ENCODE measurements at places on chromosomes 4 and X.

DNA sequence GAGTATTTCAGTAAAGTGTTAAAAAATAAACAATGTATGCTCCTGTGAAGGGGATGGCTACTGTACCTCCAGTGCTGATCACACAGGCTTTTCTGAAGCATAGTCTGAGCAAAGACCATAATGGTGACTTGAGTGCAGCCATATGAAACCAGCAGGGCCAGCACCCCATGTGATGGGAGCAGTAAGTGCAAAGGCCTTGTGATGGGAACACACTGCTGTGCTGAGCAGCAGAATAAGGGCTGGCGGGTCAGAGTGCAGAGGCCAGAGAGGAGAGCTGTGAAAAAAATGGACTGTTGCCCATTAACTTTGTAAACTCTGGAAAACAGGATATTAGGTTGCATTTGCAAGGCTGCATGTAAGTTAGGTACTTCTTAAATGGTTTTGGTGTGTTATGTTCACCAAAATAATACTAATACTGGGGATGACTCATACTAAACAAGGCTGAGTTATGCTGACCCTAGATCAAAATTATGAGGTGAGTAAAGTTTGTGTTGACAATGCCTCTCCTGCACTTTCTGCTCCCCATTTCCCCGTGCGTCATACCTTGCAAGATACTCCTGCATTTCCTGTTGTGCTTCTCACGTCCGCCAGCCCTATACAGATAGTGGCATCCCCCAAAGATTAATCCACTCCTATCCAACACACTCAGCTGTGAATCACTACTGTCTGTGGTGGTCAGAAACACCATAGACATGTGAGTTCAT is 67.0 kb upstream of the FAM9A start:
- DNase-seq: no peak

GRCh38 chr4:102493794-102494193 is 7.4 kb upstream of the NFKB1 start:
- no peak for DNase-seq

- DNase-seq: no peak
Measured at GRCh38 chr4:86496094-86497080, 97.7 kb upstream of the PTPN13 start.

- no peak for DNase-seq
Measured at GRCh38 chr4:18635531-18635930, 614.0 kb upstream of the LCORL start.

DNA sequence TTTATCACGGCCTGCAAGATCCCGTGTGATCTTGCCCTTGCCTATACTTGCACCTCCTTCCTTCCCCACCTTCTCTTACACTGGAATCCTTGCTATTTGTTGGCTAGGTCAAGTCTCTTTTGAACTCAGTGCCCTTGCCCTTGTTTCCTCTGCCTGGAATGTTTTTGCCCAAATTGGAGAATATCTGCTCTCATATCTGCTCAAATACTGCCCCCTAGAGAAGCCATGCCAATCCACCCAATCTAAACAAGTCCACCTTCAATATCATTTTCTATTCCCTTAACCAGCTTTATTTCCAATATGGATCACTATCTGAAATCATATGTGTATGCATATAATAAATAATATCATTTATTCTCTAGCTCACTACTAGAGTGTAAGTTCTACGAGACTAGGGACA is 1044.2 kb upstream of the FTHL17 start:
- no peak for DNase-seq

DNA sequence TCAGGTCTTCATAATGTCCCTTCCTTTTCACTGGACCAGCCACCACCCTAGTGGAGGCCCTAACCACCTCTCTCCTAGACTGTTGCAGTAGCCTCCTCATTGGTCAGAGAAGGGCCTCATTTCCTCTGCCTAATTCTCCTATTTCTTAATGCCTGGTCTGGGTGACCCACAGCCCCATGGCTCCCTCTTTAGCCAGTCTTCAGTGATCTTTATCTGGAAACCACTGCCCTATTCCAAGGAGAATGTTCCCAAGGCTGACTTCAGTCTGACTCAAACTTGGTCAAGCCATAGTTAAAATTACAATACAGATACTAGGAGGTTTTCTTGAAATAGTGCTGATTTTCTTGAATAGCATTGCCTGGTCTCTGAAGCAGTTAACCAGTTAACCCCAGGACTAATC is 53.6 kb upstream of the PRPS1 start:
- no peak for DNase-seq

DNA sequence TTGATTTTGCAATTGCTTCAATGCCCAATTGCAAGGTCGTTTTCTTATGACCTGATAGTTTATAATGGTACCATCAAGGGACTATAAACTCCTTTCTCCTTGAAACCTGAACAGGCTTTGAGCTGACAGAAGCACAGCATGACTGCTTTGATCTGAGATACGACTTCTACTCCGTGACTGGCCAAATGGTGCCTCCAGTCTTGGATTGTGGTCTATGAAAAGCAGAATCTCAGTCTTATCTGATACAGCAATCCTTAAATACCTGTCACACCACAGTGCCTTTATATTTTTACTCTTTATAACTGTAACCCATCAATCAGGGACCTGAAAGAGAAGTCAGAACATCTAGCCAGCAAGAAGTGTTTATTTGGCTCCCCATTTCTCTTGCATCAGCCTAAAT is 93.1 kb downstream of the DOCK11 start:
- DNase-seq: no peak

GRCh38 chrX:729583-730409 is 99.2 kb downstream of the SHOX start:
- DNase-seq: no peak

GRCh38 chr4:155667222-155667567 is 547 bp downstream of the GUCY1A1 start:
- DNase-seq: no peak

GRCh38 chr4:39881789-39882188 is 95.9 kb downstream of the PDS5A start:
- no peak for DNase-seq

DNA sequence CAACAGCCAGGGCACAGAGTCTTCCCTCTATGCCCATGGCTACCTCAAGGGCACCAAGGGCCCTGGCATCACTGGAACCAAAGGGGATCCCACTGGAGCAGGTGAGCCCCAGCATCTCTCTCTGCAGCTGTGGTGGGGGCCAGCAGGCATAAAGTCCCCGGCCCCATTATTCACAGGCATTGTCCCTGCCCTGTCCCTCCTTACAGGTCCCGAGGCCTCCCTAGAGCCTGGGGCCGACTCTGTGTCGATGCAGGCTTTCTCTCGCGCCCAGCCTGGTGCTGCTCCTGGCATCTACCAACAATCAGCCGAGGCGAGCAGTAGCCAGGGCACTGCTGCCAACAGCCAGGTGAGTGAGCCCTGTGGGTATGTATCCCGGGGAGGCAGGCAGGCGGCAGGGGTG is 12.3 kb upstream of the UBA1 start:
- DNase-seq: no peak

GRCh38 chrX:11461201-11462001 is 168.2 kb downstream of the AMELX start:
- DNase-seq: no peak

DNA sequence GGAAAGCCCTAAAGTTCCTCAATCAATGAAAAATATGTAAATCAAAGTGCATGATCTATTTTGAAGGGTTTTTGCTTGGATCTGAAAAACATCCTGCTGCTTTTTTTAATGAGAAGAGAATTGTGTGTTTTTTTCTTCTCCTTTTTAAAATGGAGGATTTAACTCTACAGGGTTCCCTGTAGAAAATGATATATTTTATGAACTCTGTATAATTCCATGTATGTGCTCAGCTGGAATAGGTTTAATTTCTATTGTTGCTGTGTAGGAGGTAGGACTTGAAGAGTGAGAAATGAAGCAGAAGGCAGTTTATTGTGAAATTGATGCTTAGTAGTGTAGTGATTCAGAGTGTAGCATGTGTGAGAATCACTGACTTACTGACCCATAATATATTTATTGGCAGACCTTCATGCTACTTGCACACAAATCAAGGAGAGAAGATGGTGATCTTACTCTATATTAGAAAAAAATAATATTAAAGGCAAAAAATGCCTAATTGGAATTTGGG is 286.8 kb upstream of the FSTL5 start:
- DNase-seq: no peak

- no peak for DNase-seq
Measured at GRCh38 chr4:93879919-93880318, 51.4 kb downstream of the ATOH1 start.

DNA sequence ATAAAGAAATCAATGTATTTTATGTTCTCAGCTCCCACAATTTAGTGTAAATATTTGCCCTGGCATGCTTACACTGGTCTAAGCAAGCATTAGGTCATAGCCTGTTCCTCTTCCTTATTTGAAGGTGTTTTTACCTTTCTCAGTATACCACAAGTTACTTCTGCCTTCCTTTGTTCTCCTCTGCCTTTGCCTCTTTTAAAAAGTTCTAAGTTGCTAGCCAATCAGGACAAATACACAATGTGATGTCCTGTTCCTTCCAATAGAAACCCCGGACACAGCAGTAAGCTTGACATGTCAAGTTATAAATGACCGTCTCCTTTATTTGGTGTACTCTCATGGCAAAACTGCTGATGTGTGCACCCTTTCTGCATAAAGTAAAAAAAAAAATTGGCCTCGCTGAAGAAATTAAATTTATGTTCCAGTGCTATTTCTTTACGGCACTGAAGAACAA is 49.4 kb downstream of the UGT2B10 start:
- no peak for DNase-seq

DNA sequence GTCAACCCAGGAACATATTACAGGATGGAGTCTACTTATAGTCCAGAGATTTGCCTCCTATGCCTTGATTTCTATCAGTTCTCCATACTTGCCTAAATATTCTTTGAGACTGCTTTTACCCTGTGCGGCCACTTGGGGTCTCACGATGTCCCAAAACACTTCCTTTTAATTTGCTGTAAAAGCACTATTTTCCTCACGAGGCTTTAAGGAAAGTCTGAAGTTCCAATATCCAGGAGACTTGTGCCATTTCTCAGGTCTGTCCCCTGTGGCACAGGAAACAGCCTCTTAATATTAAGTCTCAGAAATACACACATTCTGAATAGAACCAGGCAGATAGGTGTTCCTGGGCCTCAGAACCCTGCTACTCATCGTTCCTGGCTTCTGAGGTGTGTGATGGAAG is 142.9 kb downstream of the TMEM164 start:
- DNase-seq: no peak

- DNase-seq: no peak
Measured at GRCh38 chrX:107465932-107466620, 16.6 kb downstream of the FRMPD3 start.

DNA sequence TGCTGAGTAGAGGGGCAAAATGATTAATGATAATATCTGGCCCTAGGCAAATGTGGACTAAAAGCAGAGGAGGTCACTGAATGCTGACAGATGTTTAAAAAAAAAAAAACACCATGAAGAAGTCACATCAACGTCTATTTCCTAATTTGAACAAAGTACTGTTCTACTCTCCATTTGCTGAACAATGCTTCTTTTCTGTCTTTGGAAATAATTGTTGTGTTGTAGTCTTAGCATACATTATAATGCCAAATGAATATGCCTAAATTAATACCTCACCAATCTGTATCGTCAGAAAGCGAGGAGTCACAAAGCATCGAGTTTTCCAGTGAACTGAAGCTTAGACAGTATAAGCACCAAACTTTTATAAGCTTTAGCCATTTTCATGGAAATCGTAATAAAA is 140.9 kb upstream of the JADE1 start:
- DNase-seq: no peak

GRCh38 chr4:3816983-3817960 is 51.1 kb downstream of the ADRA2C start:
- no peak for DNase-seq

DNA sequence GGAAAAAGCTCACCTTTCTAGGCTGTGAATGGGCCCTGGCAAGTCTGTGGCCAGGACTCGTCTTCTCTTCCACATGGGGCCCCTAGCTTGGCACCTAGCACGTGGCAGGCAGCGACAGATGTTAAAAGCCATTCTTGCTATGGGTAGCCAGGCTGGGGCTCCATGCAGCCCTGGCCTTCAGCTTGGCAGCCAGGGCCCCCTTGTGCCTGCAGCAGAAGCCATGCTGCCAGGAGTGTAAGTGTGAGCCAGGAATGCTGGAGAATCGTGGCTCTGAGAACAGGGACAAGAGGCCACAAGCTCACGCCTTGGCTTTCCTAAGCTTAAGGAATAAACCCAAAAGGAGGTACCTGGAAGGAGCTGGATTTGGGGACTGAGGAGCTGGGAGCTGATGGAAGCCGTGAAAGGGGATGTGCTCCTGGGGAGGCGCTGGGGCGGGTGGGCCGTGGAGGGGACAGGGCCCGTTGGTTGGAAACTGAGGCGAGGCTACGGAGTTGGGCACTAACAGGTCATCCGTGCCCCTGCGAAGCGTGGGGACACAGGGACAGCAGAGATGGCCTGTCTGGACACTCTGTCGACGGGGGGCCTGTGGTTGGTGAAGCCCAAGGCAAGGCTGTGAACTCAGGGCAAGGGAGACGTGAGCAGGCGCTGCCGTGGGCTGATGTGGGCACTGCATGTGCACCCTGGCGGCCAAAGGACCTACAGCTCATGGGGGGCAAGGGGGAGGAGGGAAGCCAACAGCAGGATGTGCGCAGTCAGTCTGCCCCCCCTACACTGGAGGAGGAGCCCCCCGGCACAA is 895 bp upstream of the OPN1LW start:
- DNase-seq: no peak

DNA sequence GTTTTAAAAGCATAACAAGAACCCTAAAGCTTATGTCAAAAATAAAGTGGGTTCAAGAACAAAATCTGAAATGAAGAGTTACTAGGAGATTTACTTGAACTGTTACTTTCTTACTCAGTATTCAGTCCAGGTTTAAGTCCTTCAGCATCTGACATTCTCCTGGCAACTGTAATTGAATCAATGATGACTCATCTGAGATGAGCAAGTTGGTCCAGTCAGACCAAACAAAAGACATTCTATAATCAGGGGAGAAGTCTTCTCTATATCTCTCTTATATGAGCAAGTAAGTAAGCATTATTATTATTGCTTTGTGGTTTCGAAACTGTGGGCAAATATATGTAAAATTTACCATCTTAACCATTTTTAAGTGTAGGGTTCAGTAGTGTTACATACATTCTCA is 34.6 kb downstream of the MAP9 start:
- no peak for DNase-seq

- DNase-seq: no peak
Measured at GRCh38 chrX:68685685-68686084, 38.2 kb downstream of the STARD8 start.

DNA sequence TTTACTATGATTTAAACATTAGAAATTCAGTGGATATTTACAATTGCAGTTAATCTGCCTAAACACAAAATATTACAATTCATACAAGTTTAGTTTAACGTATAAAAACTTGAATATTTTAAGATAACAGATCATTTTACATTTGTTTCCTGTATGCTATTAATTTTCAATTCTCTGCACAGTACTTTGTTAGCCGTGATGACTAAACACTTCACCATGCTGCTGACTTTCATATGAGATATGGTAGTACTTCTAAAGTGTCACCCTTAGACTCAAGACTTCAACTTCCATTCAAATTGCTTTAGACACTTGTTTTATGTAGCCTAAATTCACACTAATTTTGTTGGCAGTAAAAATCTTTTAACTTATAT is 1646.4 kb upstream of the ADGRL3 start:
- no peak for DNase-seq

Data from stimulated activated CD8-positive, alpha-beta memory T cell treated with anti-CD3 and anti-CD28 coated beads, Interleukin-4, amount 100 ng/mL, for 1 hour (primary cell).